Thyroid gland (tissue), 4 donors: ENCODE measurements at places on chromosomes 2 and 18. TPM values are rescaled to one million over a fixed set of nuclear protein-coding genes. Genes with fewer than 3 reads are reported as not detected.

- no peaks in the 10 kb centered on the region for H3K36me3 ChIP-seq
- H3K4me1 ChIP-seq: peaks cover 16% of the 10 kb centered on the region
- H3K27ac ChIP-seq: no peak overlapping the region
- H3K27me3 ChIP-seq: no peaks in the 10 kb centered on the region
- no peak overlapping the region for H3K4me3 ChIP-seq
- DNase-seq: no peak
Measured at GRCh38 chr2:98441706-98442450, 2.8 kb upstream of the INPP4A start.

- H3K36me3 ChIP-seq: no peaks in the 10 kb centered on the region
- no peak overlapping the region for H3K27ac ChIP-seq
- H3K27me3 ChIP-seq: no peaks in the 10 kb centered on the region
- H3K4me3 ChIP-seq: no peak overlapping the region
Measured at GRCh38 chr2:199581935-199582360, 124.2 kb upstream of the SATB2 start.

DNA sequence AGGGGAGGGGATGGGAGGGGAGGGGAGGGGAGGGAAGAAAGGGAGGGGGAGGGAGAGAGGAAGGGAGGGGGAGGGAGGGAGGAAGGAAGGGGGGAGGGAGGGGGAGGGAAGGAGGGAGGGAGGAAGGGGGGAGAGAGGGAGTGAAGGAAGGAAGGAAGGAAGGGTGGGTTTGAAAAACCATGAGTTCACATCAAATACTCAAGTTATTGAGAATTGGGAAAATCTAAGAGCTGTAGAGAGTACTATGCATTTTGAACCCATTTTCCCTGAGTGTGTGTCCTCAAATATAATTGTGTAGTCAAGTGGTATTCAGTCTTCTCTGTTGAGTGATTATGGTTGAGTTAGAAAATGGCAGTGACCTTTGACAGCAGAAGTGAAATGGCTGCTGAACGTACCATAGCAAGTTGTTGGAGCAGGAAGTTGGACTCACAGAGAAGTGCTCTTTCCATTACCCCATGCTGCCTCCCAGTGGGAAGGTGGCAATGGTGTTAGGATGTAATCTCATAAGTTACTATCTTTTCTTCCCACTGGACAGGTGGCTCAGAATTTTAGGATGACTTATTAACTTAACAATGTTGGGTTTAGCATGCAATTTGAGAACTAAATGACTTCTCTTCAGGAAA, 214.6 kb downstream of the SETBP1 start:
- no peaks in the 10 kb centered on the region for H3K4me1 ChIP-seq
- no peak overlapping the region for H3K27ac ChIP-seq
- no peaks in the 10 kb centered on the region for H3K36me3 ChIP-seq
- H3K27me3 ChIP-seq: no peaks in the 10 kb centered on the region
- no peak overlapping the region for H3K4me3 ChIP-seq

GRCh38 chr18:36349552-36349951, 52.0 kb downstream of the FHOD3 start:
- H3K4me1 ChIP-seq: no peaks in the 10 kb centered on the region
- no peaks in the 10 kb centered on the region for H3K36me3 ChIP-seq
- no peak overlapping the region for H3K4me3 ChIP-seq
- no peak for DNase-seq

GRCh38 chr2:206799083-206799482, 33.7 kb downstream of the FASTKD2 start:
- peaks cover 6% of the 10 kb centered on the region for H3K36me3 ChIP-seq
- DNase-seq: no peak
- H3K27ac ChIP-seq: no peak overlapping the region

- no peaks in the 10 kb centered on the region for H3K27me3 ChIP-seq
- no peak overlapping the region for H3K27ac ChIP-seq
- DNase-seq: no peak
- H3K4me1 ChIP-seq: no peaks in the 10 kb centered on the region
- H3K4me3 ChIP-seq: no peak overlapping the region
- no peaks in the 10 kb centered on the region for H3K36me3 ChIP-seq
Measured at GRCh38 chr18:63697097-63697660, 5.6 kb upstream of the SERPINB11 start.

DNA sequence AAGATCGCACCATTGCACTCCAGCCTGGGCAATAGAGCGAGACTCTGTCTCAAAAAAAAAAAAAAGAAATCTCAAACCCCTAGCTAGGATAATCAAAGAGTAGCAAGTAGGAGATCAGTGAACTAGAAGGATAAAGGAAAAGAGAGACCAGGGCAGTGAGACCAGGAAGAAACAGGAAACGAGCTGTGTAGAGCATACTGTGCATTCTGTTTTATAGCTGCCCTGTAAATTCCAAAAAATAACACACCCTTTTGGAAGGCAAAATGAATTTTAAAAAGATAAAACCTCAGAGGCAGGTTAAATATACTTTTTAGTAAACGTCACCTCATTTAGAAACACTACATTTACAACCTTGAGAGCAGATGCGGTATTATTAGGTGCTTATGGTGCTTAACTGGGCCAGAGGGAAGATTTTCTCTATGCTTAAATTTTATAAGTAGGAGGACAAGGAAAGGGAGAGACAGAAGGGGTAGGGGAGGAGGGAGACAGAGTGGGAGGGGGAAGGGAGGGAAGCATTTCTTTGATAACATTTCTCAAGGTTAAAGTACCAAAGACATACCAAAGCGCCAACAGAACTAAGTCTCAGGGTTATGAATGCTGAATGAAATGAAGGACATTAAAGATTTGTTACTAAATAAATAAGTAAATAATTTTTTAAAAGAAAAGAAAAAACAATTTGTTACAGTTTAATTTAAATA, 30.1 kb downstream of the FEZ2 start:
- no peak for DNase-seq
- no peaks in the 10 kb centered on the region for H3K27me3 ChIP-seq
- H3K36me3 ChIP-seq: no peaks in the 10 kb centered on the region

GRCh38 chr18:59921384-59921891, 21.6 kb downstream of the PMAIP1 start:
- DNase-seq: no peak
- H3K27me3 ChIP-seq: no peaks in the 10 kb centered on the region
- H3K36me3 ChIP-seq: no peaks in the 10 kb centered on the region
- H3K4me3 ChIP-seq: no peak overlapping the region
- no peak overlapping the region for H3K27ac ChIP-seq

DNA sequence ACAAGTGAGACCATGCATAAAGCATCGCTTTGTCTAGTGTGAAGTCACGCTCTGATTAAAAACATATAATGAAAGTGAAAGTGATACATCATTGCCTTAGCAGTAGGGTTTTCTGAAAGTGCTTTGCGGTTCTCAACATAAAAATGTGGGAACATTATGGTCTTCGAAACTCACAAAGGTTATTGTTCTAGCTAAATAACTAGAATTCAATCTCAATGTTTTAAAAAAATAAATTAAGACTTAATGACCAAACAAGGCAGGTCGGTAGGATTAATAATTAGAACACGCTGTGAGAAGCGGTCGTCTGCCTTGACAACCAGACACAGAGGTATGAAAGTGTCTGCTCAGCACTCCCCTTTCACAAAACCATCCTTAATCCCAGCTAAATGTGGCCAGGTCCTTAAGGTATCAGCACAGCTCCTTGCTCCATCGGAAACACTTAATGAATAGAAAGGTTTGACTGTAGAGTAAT, 42.2 kb downstream of the KLHL14 start:
- H3K36me3 ChIP-seq: no peaks in the 10 kb centered on the region
- no peak for DNase-seq
- H3K27ac ChIP-seq: peak overlapping the region; percentile 34
- no peaks in the 10 kb centered on the region for H3K27me3 ChIP-seq

DNA sequence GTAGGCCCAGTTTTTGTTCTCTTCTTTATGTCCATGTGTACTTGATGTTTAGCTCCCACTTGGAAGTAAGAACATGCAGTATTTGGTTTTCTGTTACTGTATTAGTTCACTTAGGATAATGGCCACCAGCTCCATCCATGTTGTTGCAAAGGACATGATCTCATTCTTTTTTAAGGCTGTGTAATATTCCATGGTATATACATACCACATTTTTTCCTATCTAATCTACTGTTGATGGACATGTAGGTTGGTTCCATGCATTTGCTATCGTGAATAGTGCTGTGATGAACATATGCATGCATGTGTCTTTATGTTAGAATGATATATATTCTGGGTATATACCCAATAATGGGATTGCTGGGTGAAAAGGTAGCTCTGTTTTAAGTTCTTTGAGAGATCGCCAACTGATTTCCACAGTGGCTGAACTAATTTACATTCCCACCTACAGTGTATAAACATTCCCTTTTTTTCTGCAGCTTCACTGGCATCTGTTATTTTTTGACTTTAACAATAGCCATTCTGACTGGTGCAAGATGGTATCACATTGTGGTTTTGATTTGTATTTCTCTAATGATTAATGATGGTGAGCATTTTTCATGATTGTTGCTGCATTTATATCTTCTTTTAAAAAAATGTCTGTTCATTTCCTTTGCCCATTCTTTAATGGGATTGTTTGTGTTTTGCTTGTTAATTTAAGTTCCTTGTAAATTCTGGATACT, 22.9 kb downstream of the LTBP1 start:
- no peak overlapping the region for H3K27ac ChIP-seq
- no peaks in the 10 kb centered on the region for H3K27me3 ChIP-seq
- H3K4me3 ChIP-seq: no peak overlapping the region
- DNase-seq: no peak
- H3K36me3 ChIP-seq: no peaks in the 10 kb centered on the region
- no peaks in the 10 kb centered on the region for H3K4me1 ChIP-seq

Gene EPB41L3
- total RNA-seq: 40.4 TPM

Gene DNAH7
- 21.7 TPM for total RNA-seq

Gene PARD6G
- 42.6 TPM for total RNA-seq

Gene TCF23
- 0.13 TPM for total RNA-seq

Gene ARHGAP28
- total RNA-seq: 10.6 TPM

Gene HK2
- 41.0 TPM for total RNA-seq

Gene KCNS3
- 7.4 TPM for total RNA-seq

Gene COL5A2
- 10.9 TPM for total RNA-seq

Gene ROCK1
- total RNA-seq: 45.3 TPM

Gene ITPRID2
- 105 TPM for total RNA-seq
